ENCODE measurements at places on chromosomes 13 and 19.

DNA sequence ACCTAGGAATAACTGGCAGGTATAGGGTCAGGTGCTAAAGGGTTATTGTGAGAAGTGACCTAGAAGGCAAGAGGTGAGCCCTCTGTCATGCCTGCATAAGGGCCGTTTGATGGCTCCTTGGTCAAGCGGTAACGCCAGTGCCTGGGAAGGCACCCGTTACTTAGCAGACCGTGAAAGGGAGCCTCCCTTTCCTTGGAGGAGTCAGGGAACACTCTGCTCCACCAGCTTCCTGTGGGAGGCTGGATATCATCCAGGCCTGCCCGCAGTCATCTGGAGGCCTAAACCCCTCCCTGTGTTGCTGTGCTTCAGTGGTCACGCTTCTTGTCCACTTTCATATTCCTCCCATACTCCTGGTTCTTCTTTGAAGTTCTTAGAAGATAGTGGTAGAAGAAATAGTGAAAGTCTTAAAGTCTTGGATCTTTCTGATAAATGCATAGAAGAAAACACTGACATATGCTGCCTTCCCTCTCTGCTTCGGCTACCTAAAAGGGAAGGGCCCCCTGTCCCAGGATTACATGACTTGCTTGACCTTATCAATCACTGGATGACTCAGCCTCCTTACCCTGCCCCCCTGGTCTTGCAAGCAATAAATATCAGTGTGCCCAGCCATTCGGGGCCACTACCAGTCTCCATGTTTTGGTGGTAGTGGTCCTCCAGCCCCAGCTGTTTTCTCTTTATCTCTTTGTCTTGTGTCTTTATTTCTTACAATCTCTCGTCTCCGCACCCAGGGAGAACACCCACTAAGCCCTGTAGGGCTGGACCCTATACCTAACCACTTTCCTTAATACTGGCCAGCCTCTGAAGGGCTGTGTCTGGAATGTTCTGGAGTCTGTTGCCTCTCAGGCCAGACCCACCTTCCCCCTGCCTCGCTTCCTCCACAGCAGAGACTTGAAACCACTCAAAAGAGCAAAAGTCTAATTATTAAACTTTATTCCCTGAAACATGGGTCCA is 16.1 kb upstream of the ABCC4 start:
- DNase-seq = no peak

DNA sequence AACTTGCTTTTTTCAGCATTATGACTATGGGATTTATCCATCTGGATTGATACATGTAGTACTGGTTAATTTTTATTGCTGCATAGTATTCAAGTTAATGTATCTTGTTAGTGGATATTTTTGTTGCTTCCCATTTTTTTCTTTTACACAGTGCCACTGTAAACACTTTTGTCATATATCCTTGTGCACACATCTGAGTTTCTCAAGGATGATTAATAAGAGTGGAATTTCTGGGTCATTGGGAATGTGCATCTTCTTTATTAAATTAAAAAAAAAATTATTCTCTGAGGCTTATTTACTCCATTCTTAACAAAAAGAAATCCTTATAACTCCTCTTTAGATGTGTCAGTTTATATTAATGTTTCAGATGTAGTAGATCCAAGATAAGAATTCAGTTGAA is 27.3 kb downstream of the B3GLCT start:
- no peak for DNase-seq

DNA sequence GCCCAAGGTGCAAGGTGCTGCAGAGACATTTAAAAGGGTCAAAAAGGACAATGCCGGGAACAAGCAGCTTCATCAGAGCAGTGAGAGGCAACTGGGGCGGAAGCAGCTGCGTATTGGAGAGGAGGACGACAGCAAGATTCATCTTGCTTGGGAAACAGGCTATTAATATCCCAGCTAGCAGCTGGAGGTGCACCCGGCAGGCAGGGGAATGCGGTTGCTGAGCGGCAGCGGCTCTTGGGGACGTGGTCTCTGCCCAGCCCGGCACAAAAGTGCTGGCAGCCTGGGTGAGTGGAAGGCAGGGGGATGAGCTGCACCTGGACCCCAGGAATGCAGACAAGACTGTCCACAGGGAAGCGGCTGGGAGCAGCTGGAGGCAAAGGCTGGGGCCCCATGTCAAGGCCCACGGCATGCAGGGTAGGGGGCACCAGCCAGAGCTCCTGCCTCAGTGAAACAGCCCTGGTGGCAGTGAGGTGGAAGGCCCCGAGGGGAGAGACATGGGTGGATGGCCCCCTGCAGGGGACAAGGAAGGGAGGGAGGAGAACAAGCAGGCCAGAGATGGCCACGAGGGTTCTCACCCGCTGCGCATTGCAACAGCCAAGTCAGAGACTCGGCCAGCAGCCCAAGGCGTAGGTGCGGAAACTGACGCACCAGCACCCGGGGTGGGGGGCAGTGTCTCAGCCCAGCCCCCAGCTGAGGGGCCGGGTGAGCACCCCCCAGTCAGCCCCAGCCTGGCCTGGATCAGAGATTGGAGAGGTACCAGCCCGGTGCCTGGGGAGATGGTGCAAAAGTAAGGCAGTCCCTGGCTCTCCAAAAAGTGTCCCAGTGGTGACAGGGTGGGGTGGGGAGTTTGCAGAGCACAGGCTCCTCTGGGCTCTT is 34.4 kb downstream of the PEPD start:
- DNase-seq = no peak

- DNase-seq = peak; percentile 75
Measured at GRCh38 chr13:50080911-50081678, 65.9 kb downstream of the KCNRG start.

GRCh38 chr13:75514080-75514995 is 23.3 kb downstream of the COMMD6 start:
- peak; percentile 47 for DNase-seq

DNA sequence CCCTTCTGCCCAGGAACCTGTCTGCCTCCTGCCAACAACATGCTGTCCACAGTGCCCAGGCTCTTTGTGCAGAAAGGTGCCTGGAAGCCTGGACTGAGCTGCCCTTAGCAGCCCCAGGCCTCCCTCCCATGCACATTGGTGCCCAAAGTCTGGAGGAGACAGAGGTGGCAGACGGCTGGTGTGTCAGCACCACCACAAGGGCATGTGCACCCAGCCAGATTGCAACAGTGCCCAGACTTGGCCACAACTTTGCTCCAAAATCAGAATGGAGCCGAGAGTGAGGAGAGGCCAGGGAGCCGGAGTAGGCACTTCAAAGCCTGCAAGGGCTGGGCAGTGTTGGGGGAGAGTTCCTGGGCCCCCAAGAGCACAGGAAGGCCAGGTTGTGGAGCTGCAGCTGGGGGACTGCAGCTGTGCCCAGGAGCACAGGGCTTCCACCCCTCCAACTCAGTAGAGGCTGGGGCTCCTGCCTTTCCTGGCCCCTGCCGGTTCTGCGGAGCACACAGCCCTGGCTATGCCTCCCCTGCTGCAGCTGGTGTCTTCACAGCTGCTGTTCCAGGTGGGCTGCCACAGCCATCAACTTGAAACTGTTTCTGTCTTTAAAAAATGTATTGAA is 1255.8 kb downstream of the SLITRK5 start:
- no peak for DNase-seq

DNA sequence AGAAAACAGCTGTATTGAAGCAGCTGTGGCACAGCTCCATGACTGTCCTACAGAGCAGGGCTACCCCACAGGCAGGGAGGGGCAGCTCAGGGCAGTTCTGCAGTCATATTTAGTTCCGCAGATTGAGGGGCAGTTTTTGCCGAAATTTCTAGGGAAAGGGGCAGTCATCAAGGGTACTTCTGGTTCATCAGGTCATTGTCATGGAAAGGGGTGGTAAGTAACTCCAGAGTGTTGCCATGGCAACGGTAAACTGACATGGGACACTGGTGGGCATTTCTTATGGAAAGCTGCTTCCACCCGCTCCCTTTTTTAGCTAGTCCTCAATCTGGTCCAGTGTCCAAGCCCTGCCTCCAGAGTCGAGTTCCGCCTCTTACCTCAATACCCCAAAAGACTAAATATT is 702.8 kb downstream of the LIG4 start:
- no peak for DNase-seq

DNA sequence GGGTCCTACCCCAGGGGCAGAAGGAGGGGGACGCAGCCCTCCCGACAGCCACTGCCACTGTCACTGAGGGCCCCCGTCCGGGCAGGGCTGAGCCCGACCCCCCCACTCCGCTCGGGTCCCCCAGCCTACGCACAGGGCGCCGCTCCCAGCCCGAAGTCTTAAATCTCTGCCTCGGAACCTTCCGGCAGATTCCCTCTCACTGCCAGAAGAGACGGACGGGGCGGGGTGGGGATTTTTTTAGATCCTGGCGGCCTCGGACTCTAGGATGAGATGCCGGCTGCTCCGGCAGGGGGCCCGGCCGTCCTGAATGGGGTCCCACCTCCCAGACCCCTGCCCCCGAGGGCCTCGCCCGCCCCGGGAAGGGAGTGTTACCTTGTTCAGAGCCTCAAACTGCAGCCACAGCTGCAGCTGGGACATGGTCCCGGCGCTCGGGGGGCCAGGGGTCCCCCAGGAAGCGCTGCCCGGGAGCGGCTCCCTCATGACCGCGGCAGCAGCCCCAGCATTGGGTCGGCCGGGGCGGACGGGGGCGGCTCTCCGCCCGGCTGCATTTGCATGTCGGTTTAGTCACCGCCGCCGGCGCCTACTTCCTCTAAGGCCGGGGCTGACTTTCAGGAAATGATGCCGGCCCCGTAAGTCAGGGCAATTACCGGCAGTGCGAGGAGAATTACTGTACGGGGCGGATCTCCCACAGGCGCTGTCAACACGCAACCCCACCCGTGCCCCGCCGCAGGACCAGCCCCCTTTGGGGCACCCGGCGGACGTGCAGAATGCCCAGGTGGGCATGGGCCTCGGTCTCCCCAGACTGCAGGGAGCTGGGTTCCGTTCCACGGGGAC is 28.1 kb downstream of the GPX4 start:
- DNase-seq = peak; percentile 88

GRCh38 chr19:50933640-50934039 is 19.2 kb downstream of the KLK5 start:
- DNase-seq = no peak

DNA sequence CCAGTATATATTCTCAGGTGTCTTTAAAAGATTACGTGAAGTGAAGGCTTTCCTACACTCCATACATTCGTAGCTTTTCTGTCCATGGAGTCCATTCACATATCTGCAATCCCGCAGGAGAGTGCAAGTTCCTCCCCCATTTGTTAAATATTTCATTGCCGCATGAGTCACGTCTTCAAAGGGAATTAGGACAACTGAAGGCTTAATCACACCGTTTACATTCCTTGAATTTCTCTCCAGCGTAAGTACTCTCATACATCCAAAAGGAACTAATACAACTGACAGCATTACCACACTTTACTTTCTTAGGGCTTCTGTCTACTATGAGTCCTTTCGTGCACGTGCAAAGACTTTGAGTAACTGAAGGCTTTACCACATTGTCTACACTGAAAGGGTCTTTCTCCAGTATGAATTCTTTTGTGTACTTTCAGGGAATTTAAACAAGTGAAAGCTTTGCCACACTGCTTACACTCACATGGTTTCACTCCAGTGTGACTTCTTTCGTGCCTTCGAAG is 29.0 kb upstream of the ZNF564 start:
- no peak for DNase-seq

- no peak for DNase-seq
Measured at GRCh38 chr19:48283908-48284307, 14.0 kb downstream of the ZNF114 start.

DNA sequence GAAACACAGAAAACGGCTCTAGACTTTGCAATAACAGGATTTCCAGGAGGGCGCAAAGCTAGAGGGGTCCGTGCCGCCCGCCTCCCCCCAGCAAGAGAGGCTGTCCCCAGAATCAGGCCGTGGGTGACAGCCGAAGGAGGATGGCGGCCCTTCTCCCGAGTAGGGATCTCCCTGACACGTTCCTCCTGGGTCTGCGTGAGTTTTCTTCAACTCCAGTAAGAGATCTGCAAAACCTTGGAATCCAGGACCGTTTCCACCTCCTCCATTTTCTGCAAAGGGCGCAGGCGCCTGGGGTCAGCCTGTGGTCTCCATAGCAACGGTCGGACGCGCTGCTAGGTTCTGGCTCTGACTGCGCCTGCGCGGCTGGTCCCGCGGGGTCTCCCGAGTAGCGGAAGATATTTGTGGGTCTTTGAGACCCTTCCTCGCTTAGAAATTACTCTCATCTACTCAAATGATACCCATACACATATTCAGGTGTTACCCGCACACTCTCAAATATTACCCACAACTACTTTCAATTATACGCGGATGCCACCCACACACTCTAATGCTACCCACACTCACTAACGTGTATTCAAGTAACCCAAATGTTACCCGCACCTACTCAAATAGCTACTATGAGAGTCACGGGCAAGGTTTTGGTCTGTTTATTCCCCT is 2.1 kb downstream of the PNMA8C start:
- no peak for DNase-seq

DNA sequence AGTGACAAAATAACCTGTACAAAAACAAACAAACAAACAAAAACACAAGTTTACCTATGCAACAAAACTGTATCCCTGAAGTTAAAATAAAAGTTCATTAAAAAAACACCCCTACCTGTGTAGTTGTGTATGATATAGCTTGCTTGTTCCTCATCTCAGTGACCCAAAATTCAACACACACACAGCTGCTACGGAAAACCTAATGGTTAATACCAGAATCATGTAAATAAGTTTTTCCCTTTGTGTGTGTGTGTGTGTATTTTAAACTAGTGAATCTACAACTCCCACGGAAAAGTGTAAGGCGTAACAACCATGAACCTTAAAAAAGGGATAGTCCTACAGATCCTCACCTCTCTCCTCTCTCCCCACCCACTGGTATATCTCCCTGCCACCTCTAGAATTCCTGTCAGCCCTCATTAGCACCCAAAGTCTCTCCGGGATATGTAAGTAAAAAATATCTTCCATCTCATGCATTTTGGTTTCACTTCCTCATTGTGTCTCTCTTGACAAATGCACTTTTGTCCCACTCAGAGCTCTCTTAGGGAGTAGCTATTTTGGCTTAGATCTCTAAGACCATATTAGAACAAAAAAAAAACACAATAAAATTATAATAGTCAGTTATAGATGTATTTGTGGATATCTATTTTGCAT is 2236.5 kb downstream of the PCDH9 start:
- DNase-seq = peak; percentile 46

DNA sequence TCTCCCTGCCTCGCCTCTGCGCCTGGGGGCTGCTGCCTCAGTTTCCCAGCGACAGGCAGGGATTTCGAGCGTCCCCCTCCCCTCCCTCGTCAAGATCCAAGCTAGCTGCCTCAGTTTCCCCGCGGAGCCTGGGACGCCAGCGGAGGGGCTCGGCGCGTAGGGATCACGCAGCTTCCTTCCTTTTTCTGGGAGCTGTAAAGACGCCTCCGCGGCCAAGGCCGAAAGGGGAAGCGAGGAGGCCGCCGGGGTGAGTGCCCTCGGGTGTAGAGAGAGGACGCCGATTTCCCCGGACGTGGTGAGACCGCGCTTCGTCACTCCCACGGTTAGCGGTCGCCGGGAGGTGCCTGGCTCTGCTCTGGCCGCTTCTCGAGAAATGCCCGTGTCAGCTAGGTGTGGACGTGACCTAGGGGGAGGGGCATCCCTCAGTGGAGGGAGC is 722 bp upstream of the ICAM1 start:
- peak; percentile 100 for DNase-seq

DNA sequence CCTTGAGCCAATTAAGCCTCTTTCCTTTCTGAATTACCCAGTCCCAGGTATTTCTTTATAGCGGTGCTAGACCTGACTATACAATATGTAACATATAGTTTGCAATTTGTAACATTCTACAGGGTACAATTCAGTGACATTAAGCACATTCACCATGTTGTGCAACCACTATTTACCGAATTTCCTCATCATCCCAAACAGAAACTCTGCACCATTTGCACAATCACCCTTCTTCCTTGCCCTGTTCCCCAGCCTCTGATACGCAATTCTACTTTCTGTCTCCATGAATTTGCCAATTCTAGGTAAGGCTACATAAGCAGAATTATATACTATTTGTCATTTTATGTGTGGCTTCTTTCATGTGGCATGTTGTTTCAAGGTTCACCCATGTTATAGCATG is 13.7 kb upstream of the SIGLEC10 start:
- peak; percentile 75 for DNase-seq
